ENCODE measurements at places on chromosomes 7 and 10. TPM values are rescaled to one million over a fixed set of nuclear protein-coding genes. Genes with fewer than 3 reads are reported as not detected.

The LRMDA gene
- total RNA-seq: not detected

The TMEM273 gene
- 14.0 TPM for total RNA-seq

The HTR7 gene
- not detected for total RNA-seq

The TRIM73 gene
- total RNA-seq: 12.4 TPM

The BRAT1 gene
- total RNA-seq: 43.9 TPM

Data from activated CD4-positive, alpha-beta T cell treated with anti-CD3 and anti-CD28 coated beads, Interleukin-2, amount 10 ng/mL, durations not matched to agents 7 days and 5 days (primary cell).